Stimulated activated CD4-positive, alpha-beta T cell treated with anti-CD3 and anti-CD28 coated beads, Interleukin-15, amount 100 ng/mL, for 1 hour (primary cell): ENCODE measurements at places on chromosomes 7 and 10.

DNA sequence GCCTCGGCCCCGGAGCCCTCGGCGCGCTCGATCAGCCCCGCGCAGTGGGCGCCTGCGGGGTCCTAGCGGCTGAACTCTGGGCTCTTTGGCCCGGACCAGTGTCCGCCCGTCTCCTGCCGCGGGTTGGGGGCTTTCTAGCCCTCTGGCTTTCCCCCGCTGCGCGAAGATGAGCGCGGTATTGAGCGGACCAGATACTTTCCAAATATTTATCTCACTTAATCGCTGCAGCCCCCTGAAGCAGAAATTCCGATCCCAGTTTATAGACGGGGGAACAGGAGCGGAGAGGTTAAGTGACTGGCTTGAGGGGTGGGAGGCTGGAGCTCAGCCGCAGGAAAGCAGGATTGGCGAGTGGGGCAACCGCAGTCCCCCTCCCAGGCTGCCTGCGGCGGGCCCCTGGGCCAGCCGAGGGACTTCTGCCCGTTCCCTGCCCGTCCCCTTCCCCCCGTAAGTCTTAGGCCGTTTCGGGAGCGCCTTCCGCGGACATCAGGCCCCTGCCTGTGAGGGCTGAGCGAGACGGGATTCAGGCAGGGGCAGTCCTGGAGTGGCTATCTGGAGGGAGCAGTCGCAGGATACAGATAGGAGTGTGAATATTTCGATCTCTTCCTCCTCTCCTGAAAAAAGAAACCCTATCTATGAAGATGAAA is 565 bp downstream of the STRIP2 start:
- no peak for DNase-seq

GRCh38 chr10:80583685-80584084 is 46.0 kb downstream of the SH2D4B start:
- DNase-seq: no peak

- DNase-seq: no peak
These were observed 513 bp downstream of the TMEM178B start for GRCh38 chr7:141074162-141074991.

DNA sequence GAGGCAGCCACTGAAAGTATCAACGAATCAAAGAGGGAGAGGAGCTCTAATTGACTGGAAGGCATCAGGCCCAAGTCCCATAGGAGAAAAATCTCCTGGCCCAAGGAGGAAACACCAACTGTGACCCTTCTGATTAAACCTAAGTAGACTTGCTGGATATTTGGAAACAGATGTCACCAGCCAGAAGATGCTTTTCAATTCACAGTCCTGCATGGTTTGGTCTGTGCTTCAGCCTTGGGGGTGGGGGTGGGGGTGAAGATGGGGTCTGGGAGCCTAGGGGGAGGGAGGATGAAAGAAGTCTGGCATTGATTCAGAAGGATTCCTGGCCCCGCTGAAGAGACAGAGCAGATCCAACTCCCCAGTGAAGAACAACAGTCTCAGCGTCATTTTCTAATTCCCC is 623.7 kb downstream of the PARD3 start:
- no peak for DNase-seq

DNA sequence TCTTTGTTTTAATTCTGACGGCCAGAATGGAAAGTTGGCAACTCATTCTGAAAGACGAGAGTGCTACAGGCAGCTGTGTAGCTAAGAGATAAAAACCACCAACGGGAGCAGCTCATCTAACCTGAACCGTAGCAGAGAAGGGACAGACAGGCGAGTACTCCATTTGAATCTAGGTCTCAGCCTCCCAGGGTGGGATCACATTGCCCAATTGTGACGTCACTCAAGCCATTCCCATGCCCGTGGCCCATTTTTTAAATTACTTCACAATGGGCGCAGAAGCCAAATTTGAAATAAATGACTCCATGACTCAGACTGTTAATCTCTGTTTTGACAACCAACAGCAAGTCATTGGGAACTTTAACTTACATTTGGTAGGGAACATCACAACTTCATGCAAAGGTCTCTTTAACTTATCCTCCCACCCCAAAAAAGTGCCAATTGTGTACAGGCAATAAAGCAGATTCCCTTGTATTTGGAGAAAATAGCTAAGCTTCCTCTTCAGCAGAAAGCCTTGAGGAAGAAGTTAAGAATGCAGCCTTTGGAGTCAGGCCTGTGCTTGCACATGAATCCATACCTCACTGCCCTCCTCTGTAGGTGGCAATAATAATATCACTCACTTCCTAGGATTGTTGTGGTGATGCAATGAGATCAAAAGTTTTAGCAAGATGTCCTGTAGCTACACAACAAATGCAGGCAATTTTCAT is 93.2 kb upstream of the KIF5B start:
- DNase-seq: no peak
